ENCODE measurements at places on chromosomes 1 and 21.

DNA sequence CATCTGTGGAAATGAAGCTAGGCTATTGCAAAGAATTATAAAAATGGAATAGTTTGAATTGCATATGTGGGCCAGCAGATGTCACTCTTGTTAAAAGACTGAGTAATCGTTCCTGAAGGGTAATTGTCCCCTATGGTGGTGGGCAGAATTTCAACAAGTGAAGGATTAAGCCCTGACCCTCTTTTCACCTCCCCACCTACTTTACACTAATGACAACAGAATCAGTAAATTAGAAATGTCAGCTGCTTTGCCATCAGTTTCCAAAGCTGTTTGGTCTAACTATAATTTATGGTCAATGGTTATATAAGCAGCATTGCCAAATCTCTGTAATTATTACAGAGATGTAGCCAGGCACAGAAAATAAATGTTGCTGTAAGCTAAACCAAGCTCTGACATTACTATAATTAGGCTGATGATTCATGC, 898.6 kb downstream of the AMY1C start:
- peak; percentile 73 for DNase-seq

- no peak for DNase-seq
These were observed 9.5 kb downstream of the CFH start for GRCh38 chr1:196661345-196661744.

DNA sequence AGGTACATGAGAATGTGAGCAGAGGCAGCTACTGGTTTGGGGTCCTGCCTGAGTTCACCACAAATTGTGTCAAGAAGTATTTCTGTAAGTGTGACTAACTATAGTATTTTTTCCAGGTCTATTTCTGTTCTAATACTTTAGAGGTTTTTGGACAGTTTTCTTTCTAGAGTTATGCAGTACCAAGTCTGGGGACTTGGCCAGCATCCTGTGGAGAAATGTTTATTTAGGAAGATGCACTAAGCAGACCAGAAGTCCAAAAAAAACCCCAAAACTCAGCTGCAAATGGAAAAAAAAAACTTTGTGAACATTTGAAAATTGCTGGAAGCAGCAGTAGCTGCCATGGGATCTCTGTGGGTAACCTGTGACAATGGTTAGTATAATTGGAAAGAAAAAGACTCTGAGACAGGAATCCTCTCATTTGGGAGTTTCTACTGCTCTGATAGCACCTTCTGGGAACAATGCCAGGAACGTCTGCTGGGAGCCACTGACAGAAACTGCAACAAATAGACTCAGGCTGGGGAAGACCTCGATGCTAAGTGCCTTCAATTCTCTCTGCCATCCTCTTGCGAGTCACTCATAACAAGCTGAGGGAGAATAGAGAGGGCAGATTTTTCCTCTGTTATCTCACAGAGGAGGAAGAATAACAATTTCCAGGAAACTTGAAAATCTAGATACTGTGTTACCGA, 37.6 kb downstream of the OR10R2 start:
- DNase-seq, result peak; percentile 33

GRCh38 chr1:229922249-229922648, 144.8 kb upstream of the GALNT2 start:
- no peak for DNase-seq
